ENCODE measurements at places on chromosomes 16 and 17.

GRCh38 chr16:86931410-86931941 is 353.1 kb downstream of the FOXL1 start:
- no peak for DNase-seq

- no peak for DNase-seq
These were observed 6.5 kb upstream of the QRICH2 start for GRCh38 chr17:76314392-76315227.

GRCh38 chr16:49970797-49971431 is 54.1 kb upstream of the CNEP1R1 start:
- no peak for DNase-seq

DNA sequence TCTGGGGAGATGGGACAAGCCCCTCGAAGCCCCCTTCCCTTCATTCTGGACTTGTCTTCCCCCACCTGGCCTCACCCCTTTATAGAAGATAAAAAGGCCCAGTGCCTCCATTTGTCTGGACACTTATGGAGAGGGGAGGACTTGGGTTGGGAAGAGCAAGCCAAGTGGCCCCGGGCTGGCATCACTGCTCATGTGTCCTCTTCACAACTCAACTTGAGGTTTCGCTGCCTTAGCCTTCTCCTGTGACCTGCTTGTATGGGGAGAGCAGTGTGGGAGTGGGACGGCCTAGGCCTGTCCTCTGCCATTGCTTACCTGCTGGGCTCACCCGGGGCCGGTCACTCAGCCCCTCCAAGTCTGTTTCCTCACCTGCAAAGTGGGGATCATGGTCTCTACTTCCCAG is 1.4 kb downstream of the PAQR4 start:
- no peak for DNase-seq

- DNase-seq, result no peak
These were observed 407.9 kb downstream of the SOX9 start for GRCh38 chr17:72528683-72529082.

DNA sequence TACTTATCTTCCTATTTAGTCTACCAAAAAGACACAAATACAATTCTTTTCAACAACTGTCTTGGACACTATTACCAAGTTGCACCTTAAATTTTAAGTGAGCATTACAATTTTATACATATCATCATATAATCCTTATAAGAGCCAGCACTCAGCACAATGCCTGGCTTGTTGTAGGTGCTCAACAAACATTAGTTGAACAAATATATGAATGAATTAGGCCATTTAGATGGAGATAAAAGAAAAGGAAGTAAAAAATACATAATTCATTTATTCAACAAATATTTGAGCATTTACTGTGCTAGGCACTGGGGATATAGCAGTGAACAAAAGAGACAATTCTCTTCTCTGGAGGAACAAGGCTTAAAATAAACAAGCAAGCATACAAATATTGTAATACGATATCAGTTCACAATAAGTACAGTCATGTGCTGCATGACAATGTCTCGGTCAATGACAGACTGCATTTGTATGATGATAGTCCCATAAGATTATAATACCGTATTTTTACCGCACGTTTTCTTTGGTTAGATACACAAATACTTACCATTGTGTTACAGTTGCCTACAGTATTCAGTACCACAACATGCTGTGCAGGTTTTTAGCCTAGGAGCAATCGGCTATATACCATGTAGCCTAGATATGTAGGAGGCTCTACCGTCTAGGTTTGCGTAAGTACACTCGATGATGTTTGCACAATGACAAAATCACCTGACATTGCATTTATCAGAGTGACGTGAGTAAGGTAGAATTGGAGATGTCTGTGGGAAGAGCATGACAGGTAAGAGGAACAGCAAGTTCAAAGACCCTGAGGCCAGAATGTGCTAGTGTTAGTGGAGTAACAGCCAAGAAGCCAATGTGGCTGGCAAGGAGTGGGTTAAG is 86.4 kb upstream of the HS3ST2 start:
- no peak for DNase-seq

DNA sequence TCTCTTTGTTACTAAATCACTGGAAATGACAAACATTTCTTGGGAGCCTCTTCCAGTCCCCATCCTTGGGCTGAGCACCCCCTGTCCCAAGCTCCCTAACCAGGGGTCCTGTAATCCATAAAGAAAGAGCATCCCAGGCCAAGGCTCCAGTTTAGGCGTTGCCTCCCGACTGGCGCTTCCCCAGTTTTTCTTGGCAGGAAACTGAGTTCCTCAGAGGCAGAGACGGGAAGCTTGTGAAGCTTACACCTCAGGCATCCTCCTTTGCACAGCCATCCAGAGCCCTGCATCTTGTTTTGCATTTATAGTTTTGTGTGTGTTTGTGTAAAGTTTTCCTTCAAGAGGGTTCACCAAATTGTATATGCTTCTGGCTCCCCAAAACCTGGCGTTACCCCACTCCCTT is 7.1 kb downstream of the COPZ2 start:
- DNase-seq, result no peak

DNA sequence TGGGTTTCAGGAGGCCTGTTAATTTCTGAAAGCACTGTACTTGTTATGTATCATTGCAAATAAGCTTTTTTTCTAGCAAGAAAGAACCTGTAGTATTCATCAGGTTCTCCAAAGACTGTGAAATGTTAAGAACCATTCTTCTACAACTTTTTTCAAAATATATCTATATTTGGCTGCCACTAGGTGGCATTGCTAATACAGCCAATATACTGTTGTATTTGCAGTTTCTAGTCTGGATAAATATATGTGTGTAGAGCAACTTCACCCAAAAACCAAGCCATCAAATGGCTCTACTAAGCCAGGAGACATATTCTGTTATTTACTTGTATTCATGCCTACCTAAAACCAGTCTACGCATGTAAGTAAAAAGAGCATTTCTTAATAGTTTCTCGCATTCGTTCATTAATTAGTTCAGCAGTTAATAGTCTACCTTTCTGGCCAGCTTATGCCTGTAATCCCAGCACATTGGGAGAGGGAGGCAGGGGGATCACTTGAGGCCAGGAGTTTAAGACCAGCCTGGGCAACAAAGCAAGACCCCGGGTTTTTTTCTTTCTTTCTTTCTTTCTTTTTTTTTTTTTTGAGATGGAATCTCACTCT is 39.5 kb downstream of the VMP1 start:
- no peak for DNase-seq

GRCh38 chr16:63530974-63531373 is 1494.7 kb upstream of the CDH8 start:
- no peak for DNase-seq

DNA sequence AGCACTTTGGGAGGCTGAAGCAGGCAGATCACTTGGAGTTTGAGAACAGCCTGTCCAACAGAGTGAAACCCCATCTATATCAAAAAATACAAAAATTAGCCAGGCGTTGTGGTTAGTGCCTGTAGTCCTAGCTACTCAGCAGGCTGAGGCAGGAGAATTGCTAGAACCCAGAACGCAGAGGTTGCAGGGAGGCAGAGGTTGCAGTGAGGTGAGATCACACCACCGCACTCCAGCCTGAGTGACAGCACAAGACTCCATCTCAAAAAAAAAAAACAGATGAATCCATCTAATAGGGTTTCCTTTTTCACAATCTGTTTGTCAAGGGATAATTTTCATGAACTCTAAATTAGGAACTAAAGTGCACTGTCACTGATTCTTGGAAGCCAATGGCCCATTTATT is 99.0 kb downstream of the PARN start:
- DNase-seq, result no peak

GRCh38 chr16:12584488-12585233 is 219.0 kb downstream of the CPPED1 start:
- no peak for DNase-seq

GRCh38 chr17:68398691-68399637 is 58.3 kb downstream of the WIPI1 start:
- no peak for DNase-seq

DNA sequence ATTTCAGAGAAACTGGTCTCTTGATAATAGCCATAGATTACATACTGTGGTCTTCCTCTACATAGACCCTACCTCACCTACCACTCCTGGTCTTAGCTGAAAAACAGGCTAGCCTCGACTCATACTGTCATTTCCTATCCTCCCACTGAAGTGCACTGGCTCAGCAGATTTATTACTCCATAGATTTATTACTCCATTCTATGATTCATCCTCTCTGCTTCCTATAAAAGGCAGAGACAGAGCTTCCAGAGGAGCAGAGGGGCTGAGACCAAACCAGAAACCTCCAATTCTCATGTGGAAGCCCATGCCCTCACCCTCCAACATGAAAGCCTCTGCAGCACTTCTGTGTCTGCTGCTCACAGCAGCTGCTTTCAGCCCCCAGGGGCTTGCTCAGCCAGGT is at the start of gene CCL7:
CCL7 (plus strand) TSS at position 253 of the 400 bp plus-strand sequence; CDS start at position 323, 70 bp downstream.
- no peak for DNase-seq

DNA sequence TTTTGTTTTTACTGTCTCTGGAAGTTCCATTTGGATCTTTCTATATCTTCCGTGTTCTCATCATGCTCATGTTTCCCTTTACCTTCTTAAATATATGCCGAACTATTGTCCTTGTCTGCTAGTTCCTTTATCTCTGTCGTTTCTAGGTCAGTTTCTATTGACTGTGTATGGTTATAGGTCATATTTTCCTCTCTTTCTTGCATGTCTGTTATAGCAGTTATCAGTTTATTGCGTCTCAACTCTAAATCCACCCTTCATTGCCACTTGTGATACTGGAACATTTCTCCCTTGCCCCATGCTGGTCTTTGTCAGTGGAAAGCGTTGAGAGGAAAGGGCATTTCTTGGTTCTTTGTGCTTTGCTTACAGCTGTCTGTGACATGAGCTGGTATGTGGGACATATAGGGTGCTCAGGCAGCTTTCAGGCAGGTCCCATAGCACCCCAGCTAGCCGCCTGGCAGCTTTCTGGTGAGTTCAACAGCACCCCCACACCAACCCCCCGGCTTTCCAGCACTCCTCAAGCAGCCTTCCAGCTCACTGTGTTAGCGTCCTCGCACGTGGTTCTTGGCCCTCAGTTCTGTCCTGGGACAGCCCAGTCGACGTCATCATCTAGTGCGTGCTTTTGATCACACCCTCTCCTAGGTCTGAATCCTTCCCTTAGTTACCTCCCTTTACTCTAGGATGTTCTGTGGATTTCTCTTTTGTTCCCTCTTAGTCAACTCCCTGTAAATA is 15.4 kb upstream of the DNASE1 start:
- DNase-seq, result no peak

DNA sequence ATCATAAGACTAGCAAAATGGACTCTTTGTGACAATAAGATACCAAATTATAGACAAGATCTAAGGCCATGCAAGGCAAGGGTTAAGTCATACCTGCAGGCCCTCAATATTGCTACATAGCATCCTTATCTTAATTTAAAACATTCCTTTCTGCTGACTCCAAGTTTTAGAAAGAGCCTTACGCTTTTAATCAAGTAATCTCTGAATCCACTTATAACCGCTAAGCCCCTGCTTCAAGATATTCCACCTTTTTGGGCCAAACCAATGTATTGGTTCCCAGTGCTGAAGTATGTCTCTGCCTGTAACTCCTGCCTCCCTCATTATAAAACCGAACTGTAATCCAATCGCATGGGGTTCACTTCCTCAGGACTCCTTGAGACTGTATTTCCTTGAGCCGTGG is 255.4 kb downstream of the PHKB start:
- no peak for DNase-seq

DNA sequence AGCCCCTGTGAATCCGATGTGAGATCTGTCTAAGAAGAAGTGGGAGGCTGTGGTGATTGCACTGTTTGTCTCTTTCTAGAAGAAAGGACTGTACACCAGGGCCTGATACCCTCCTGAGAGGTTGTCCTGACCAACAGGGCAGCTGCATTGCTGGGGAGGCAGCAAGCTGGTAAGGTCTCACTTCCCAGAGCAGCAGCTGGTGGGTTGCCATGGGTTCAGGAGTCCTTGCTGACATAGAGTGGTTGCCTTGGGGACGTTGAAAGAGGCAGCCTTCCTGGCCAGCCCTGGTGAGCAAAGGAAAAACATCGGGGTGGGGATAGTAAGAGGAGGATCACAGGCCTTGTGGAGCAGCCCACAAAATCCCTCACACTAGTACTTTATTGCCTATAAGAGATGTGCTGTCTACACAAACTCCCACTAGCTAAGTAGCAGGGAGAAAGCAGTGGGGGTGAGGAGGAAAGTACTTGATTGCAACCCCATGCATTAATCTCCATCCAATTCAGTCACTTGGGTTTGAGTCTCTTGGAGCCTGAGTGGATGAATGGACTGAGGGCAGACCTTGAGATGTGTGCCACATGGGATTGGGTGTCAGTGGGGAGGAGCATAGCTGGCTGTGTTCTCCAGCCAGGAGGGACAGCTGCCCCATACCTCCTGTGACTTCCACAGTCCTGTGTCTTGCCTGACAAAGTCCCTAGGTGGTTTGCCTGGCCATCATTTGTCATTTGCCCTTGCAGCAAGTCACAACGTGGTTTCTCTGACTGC is 143.8 kb upstream of the RPL38 start:
- no peak for DNase-seq

- no peak for DNase-seq
These were observed 25.9 kb upstream of the NKD1 start for GRCh38 chr16:50522324-50522723.

DNA sequence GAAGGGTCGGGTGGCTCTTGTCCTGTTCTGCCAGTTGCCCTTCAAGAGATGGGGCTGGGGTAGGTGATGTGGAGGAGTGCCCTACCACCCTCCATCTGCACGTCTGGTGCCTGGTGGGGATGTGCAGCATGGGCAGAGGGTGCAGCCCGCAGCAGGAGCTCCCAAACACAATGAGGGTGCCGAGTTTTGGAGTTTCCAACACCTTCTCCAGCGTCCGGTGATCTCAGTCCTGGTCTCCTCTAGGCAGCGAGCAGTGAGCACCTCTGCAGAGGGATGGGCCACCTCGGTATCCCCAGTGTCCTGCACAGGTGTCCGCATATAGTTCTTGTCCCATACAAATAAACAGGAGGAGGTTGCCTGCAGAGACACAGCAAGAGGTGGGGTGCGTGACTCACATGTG is 136.0 kb downstream of the ENGASE start:
- DNase-seq, result no peak

DNA sequence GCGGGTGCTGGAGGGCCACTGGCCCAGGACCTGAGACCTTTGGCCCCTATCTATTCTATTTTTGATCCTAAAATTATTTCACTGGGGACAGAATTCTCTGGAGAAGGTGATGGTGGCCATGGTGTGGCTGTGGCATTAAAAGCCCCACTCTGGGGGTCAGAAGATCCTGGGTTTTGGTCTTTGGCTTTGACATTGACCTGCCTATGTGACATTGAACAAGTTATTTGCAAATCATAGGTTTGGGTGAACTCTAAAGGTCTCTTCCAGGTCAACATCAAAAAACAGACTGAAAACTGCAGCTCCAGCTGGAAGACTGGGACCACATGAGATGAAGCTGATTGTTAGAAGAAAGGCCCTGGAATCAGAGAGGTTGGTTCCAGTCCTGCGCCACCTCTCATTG is 2.3 kb upstream of the CDH1 start:
- no peak for DNase-seq

DNA sequence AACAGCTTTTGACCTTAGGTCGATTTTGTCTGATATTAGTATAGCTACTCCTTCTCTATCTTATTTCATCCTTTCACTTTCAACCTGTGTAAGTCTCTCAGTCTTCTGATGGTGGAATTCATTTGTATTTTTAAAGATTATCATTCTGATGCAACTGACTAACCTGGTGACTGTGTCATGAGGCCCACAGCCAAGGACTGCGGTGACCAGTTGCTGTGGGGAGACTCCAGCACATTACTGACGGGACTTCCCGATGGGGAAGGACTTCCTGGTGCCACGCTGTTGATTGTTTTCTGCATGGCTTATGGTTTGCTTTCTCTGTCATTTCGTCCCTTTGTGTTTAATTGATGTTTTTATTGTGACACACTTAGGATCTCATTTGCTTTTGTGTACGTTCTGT is 34.2 kb downstream of the RMI2 start:
- DNase-seq, result no peak
